ENCODE measurements at places on chromosomes 11 and 22. TPM values are rescaled to one million over a fixed set of nuclear protein-coding genes. Genes with fewer than 3 reads are reported as not detected.

DNA sequence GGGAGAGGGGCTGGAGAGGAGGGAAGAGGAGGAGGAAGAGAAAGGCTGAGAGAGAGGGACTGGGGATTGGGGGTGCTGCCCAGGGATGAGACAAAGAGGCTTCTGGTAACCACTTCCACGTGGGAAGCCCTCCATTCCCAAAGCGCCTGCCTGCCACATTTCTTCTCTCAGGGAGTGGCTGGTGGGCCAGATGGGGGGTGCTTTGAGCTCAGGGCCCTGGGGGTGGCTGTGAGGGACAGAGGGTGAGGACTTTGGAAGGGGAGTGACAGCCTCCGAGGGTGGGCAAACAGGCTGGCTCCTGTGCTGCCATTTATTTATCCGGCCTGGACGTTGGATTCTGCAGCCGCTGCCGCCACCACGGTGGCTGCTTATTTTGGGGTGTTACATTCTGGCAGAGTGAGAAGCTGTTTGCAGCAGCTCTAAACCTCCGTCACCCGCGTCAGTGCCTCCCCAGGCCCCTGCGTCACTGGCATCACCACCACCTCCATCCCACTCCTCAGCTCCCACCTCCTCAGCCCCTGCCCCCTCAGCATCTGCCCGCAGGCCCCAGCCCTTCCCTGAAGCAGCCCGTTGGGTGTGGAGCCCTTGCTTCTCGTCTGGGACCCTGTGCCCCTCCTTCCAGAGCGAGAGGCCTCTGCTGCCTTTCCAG is 1.6 kb downstream of the RTN4RL2 start:
- DNase-seq: no peak
- peaks cover 40% of the 10 kb centered on the region for H3K4me1 ChIP-seq
- H3K4me3 ChIP-seq: no peak overlapping the region
- H3K27ac ChIP-seq: no peak overlapping the region
- peaks cover 47% of the 10 kb centered on the region for H3K27me3 ChIP-seq
- no peaks in the 10 kb centered on the region for H3K36me3 ChIP-seq

- no peaks in the 10 kb centered on the region for H3K36me3 ChIP-seq
- no peak overlapping the region for H3K27ac ChIP-seq
- H3K27me3 ChIP-seq: no peaks in the 10 kb centered on the region
- H3K4me1 ChIP-seq: no peaks in the 10 kb centered on the region
- no peak for DNase-seq
- no peak overlapping the region for H3K4me3 ChIP-seq
Observed at GRCh38 chr22:23414727-23415489, 165.2 kb downstream of the IGLL1 start.

DNA sequence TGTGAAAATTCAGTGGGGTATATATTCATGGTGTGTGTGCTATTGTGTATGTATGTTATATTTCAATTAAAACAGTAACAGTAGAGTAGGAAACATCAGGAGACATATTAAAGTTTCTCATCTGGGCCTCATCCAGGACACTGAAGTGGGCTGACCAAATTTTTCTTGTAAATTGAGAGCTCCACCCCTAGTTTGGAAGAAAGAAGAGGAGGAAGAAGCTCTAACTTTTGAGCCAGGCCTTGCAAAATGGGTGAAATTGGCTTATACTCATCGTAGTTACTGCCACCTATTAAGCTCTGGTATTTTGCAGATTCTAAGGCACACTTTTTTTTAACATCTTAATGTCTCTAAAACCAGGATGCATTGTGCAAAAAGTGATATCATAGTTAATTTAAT is 33.7 kb downstream of the TSPAN18 start:
- H3K36me3 ChIP-seq: no peaks in the 10 kb centered on the region
- H3K4me1 ChIP-seq: peaks cover 59% of the 10 kb centered on the region
- DNase-seq: no peak
- no peaks in the 10 kb centered on the region for H3K27me3 ChIP-seq

- H3K27me3 ChIP-seq: no peaks in the 10 kb centered on the region
- DNase-seq: no peak
- peaks cover 23% of the 10 kb centered on the region for H3K4me1 ChIP-seq
- no peak overlapping the region for H3K4me3 ChIP-seq
- H3K27ac ChIP-seq: no peak overlapping the region
Observed at GRCh38 chr11:122198291-122198983, 82.4 kb upstream of the BLID start.

DNA sequence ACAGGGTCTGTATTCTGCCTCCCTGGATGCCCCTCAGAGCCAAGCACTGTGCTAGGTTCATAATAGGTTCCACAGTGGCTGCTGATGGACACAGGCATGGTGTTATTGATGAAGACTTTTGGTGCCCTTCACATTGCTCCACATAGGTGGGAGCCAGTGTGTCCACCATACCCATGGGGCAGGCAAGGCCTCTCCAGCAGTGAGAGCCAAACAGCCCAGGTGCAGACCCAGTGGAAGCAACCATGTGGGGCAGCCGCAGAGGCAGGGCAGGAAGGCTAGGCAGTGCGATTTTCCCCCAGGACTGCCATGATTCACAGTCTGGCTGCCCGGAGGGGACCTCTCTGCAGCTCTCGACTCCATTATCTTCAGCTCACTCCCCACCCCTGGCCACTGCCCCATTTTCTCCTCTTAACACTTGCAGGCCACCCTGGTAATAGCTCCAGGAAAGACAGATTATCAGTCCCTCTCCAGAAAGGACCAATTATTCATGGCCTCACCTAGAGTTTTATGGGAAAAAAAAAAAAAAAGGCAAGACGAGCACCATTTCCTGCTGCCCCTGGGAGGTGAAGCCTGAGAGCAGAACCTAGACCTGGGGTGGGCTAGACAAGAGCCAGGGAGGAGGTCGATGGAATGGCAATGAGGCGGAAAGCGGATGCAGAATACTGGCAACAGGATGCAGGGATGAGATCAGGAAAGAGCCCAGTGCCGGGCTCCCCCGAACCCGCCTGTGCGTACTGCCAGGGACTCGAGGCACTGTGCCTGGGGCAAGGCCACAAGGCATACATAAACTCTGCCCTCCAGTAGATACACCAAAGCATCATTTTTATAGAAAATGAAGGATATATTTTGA is 343.0 kb upstream of the NCAM1 start:
- no peaks in the 10 kb centered on the region for H3K27me3 ChIP-seq
- no peaks in the 10 kb centered on the region for H3K36me3 ChIP-seq
- H3K27ac ChIP-seq: no peak overlapping the region
- DNase-seq: no peak
- H3K4me3 ChIP-seq: no peak overlapping the region
- peaks cover 6% of the 10 kb centered on the region for H3K4me1 ChIP-seq

- no peaks in the 10 kb centered on the region for H3K27me3 ChIP-seq
- DNase-seq: no peak
- peaks cover 47% of the 10 kb centered on the region for H3K4me1 ChIP-seq
Observed at GRCh38 chr11:76119032-76119431, 87.3 kb downstream of the WNT11 start.

GRCh38 chr11:117820516-117820915 is 4.0 kb downstream of the FXYD2 start:
- H3K27ac ChIP-seq: no peak overlapping the region
- H3K36me3 ChIP-seq: no peaks in the 10 kb centered on the region
- no peak for DNase-seq
- no peak overlapping the region for H3K4me3 ChIP-seq
- H3K27me3 ChIP-seq: no peaks in the 10 kb centered on the region
- H3K4me1 ChIP-seq: peaks cover 72% of the 10 kb centered on the region

GRCh38 chr11:12565406-12565805 is 108.8 kb upstream of the TEAD1 start:
- H3K27me3 ChIP-seq: no peaks in the 10 kb centered on the region
- no peak overlapping the region for H3K27ac ChIP-seq
- H3K4me1 ChIP-seq: peaks cover 3% of the 10 kb centered on the region
- no peak for DNase-seq
- H3K4me3 ChIP-seq: no peak overlapping the region

- no peaks in the 10 kb centered on the region for H3K4me1 ChIP-seq
- no peak overlapping the region for H3K4me3 ChIP-seq
- peaks cover 14% of the 10 kb centered on the region for H3K27me3 ChIP-seq
- H3K36me3 ChIP-seq: no peaks in the 10 kb centered on the region
- no peak overlapping the region for H3K27ac ChIP-seq
Observed at GRCh38 chr11:75219869-75220268, 20.7 kb upstream of the TPBGL start.

Gene SBF1
- total RNA-seq: 47.6 TPM

Gene ADM2
- not detected for total RNA-seq

Gene SYT12
- 0.12 TPM for total RNA-seq

Gene MYBPC3
- total RNA-seq: 1,404 TPM

All from heart right ventricle (tissue), 16 donors.